ENCODE measurements at places on chromosomes 6 and 20.

- no peak for ATAC-seq
Measured at GRCh38 chr6:148440877-148441453, 98.3 kb downstream of the SASH1 start.

GRCh38 chr6:49550492-49551077 lies at the start of gene C6orf141:
TSS of gene C6orf141 (plus strand) at chr6:49550668. CDS start at chr6:49550793, 125 bp downstream.
- peak; percentile 36 for ATAC-seq

GRCh38 chr20:60553095-60553494 lies 594.9 kb downstream of the CDH26 start:
- no peak for ATAC-seq

DNA sequence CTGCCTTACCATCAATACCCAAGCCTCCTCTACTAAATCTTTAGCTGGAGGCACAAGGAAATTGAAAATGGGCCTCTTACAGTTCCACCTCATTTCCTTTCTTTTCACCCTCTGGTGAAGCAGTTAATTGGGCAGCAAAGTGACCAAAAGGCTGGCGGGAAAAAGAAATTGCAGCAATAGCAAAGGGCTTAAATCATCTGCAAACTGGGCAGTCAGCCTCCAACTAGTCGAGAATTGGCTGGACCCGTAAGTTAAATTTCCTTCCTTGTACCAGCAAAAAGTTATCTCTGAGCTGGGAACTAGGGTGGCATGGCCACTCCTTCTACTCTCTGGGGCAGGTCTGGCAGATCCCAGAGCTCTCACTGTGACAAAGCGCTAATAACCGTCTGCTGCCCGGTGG lies 33.5 kb downstream of the GHRH start:
- no peak for ATAC-seq

- no peak for ATAC-seq
Measured at GRCh38 chr6:157089258-157089657, 234.1 kb downstream of the TMEM242 start.

GRCh38 chr20:62567246-62568044 lies 74.9 kb upstream of the SLCO4A1 start:
- no peak for ATAC-seq

GRCh38 chr6:101806241-101806640 lies 412.7 kb downstream of the GRIK2 start:
- no peak for ATAC-seq

GRCh38 chr6:167997642-167998041 lies at the start of gene KIF25:
TSS of gene KIF25 (plus strand) at chr6:167997671. CDS start at chr6:168029586, 31,915 bp downstream.
- ATAC-seq: no peak

GRCh38 chr6:154653853-154654252 lies 79.4 kb upstream of the SCAF8 start:
- no peak for ATAC-seq

- no peak for ATAC-seq
Measured at GRCh38 chr6:14984519-14984853, 261.4 kb upstream of the JARID2 start.

GRCh38 chr6:14228571-14228970 lies 111.0 kb downstream of the CD83 start:
- ATAC-seq: no peak

GRCh38 chr6:110875548-110876169 lies 1.1 kb downstream of the AMD1 start:
- peak; percentile 37 for ATAC-seq

GRCh38 chr6:36809941-36810803 lies 29.1 kb downstream of the CPNE5 start:
- ATAC-seq: no peak

DNA sequence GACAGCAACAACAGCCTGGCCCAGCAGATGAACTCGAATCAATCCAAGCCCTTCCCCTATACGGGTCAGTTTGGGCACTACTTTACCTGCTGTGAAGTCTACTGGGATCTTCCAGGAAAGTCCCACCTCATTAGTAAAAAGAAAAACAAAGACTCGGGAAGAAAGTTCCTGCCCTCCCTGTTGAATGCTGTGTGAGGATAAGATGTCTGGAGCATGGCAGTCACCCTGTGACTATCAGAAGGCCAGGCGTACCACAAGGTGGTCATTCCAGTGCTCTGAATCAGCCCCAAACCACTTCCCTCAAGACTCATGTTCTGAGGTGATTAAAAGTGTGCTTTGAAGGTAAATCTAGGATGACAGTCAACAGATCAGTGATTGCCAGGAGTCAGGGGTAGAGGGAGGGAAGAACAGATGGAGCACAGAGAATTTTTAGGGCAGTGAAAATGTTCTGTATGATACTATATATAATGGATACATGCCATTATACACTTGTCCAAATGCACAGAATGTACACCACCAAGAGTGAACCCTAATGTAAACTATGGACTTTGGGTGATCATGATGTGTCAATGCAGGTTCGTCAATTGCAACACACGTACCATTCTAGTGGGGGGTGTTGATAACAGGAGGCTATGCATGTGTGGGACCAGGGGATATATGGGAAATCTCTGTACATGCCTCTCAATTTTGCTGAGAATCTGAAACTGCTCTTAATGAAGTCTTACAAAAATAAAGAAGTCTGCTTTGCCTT lies 14.7 kb downstream of the FKBP1A start:
- ATAC-seq: peak; percentile 42

- no peak for ATAC-seq
Measured at GRCh38 chr6:139540276-139540675, 165.8 kb upstream of the CITED2 start.

- ATAC-seq: peak; percentile 11
Measured at GRCh38 chr20:57397693-57398108, 6.5 kb downstream of the RBM38 start.

DNA sequence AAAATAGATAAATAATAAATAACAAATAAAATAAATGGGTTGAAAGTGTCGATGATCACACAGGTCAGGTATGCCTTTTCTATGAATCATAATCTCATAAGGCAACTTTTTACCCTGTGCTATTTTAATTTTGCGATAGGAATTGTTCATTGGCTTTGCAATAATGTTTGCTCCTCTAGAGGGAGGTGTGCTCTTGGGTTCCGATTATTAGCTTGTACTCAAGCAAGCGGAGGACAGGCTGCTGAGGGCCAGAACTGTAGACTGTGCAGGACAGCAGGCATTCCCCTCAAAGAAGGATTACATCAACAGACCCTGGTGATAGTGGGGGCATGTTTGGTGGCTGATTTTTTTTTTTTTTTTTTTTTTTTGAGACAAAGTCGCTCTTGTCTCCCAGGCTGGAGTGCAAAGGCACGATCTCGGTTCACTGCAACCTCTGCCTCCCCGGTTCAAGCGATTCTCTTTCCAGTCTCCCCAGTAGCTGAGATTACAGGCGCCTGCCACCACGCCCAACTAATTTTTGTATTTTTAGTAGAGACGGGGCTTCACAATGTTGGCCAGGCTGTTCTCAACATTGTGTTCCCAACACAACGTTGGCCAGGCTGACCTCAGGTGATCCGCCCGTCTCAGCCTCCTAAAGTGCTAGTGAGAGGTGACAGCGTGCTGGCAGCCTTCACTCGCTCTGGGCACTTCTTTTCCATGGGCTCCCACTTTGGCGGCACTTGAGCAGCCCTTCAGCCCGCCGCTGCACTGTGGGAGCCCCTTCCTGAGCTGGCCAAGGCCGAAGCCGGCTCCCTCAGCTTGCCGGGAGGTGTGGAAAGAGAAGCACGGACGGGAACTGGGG lies 35.6 kb downstream of the RIOK1 start:
- ATAC-seq: no peak

DNA sequence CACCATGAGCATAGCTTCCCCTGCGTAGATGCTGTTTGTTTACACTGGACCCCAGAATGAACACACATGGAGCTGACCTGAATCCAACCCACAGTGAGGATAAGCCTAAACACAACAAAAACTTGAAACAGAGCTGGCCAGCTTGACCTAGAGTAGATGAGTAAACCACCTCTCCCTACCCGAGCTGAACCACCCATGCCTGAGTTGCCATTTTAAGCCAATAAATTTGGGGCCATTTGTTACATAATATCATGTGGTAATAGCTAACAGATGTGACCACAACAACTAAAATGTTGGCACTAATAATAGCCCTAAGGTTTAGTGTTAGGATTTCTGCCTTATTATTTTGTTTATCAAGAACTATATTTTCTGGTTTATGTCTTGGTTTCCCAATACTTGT lies 103.2 kb upstream of the GRIK2 start:
- no peak for ATAC-seq

GRCh38 chr6:104984831-104985230 lies 27.9 kb downstream of the LIN28B start:
- no peak for ATAC-seq

- ATAC-seq: no peak
Measured at GRCh38 chr6:144305567-144305966, 20.4 kb downstream of the UTRN start.

- peak; percentile 93 for ATAC-seq
Measured at GRCh38 chr6:149941583-149942460, at the start of gene ULBP2. TSS of gene ULBP2 (plus strand) at chr6:149942014. CDS start at chr6:149942073, 59 bp downstream.

- no peak for ATAC-seq
Measured at GRCh38 chr6:12170351-12171092, 119.6 kb upstream of the EDN1 start.

DNA sequence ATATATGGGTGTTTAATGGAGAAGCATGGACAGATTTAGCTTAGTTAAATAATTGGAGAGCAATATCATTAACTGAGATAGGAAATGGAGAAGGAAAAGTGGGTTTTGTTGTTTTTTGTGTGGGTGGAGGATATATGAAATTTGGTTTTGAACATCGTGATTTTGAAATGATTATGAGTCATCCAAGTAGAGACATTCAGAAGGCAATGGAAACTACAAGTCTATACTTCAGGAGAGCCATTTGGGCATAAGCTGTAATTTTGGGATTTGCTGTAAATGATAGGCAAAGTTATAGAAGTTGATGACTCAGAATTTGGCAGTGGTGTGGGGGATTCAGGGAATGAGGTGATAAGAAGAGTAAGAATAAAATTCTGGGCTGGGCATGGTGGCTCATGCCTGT lies 27.4 kb upstream of the FAM135A start:
- ATAC-seq: no peak

GRCh38 chr6:111967131-111967530 lies 86.8 kb upstream of the CCN6 start:
- ATAC-seq: no peak

GRCh38 chr6:44497807-44498206 lies 110.3 kb downstream of the CDC5L start:
- no peak for ATAC-seq

DNA sequence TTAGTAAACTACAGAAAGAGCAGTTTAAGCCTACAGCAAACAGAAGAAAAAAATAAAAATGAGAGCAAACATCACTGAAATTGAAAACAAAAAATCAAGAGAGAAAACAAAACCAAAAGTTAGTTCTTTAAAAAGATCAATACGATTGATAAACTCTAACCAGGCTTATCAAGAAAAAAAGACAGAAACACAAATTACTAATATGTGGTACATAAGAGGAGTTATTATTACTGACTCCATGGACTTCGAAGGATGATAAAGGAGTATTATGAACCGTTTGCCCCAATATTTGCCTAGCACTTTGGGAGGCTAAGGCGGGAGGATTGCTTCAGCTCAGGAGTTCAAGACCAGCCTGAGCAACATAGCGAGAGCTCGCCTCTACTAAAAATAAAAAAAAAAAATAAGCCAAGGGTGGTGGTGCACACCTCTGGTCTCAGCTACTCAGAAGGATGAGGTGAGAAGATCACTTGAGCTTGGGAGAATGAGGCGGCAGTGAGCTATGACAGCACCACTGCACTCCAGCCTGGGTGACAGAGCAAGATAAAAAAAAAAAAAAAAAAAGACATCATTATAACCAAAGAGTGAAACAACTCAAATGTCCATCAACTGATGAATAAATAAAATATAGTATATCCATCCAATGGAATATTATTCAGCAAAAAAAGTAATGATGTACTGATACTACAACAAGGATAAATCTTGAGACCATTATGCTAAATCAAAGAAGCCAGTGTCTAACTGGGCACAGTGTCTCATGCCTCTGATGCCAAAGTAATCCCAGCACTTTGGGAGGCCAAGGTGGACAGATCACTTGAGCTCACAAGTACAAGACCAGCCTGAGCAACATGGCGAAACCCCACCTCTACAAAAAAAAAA lies 12.9 kb downstream of the TRPC4AP start:
- ATAC-seq: peak; percentile 55

- no peak for ATAC-seq
Measured at GRCh38 chr20:56422076-56422823, 10.2 kb downstream of the CASS4 start.

- no peak for ATAC-seq
Measured at GRCh38 chr20:58603721-58604120, 47.4 kb upstream of the STX16 start.

DNA sequence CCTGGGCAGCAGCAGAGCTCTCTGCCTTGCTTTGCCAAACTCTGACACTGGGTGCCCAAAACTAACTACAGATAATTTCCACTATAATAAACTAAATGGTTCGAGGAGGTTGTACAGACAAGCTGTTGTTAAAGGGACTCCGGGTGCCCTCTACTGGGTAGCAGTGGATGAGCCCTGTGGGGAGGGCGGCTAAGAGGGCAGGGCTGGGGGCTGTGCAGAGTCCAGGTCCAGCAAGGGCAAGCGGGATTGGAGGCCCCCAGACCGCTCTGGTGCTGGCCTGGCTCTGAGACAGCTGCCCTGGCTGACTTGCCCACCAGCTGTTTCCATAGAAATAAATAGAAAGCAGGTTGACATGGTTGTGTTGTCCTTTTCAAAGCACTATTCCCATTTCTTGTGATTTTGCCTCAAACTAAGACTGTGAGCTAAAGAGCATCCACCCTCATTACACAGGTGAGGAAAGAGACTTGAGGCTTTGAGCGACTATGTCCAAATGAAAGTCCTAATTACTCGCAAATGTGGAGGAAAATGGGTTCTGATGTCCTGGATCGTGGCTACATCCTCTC lies 167.6 kb upstream of the CST7 start:
- ATAC-seq: no peak

GRCh38 chr20:11838076-11838636 lies 79.5 kb upstream of the BTBD3 start:
- ATAC-seq: no peak

GRCh38 chr6:87257565-87257964 lies 64.8 kb upstream of the SMIM8 start:
- ATAC-seq: no peak

GRCh38 chr6:24883618-24884017 lies 52.1 kb downstream of the RIPOR2 start:
- peak; percentile 84 for ATAC-seq

DNA sequence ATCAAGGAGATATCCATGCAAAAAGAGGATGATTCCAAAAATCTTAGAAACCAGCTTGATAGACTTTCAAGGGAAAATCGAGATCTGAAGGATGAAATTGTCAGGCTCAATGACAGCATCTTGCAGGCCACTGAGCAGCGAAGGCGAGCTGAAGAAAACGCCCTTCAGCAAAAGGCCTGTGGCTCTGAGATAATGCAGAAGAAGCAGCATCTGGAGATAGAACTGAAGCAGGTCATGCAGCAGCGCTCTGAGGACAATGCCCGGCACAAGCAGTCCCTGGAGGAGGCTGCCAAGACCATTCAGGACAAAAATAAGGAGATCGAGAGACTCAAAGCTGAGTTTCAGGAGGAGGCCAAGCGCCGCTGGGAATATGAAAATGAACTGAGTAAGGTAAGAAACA lies 10.1 kb upstream of the SNRNP48 start:
- ATAC-seq: no peak
